NCI-H460 (cell line): ENCODE measurements at places on chromosomes 2 and 18.

DNA sequence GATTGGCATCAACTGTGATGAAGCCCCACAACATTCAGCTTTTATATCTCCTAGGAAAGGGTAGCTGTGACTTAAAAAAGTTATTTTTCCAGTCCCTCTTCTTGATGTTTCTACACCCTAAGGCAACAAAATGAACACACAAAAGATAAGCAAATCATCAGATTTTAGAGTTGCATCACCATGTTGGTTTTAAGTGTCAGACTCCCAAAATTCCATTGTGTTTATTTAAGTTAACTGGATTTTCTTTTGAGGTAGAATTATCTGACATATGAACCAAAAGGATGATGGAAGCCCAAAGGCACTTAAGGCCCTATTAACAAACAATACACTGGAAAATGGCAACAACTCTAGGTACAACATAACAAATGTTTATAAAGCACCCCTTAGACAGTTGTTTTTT lies 261.7 kb upstream of the SLC39A10 start:
- DNase-seq = no peak

- DNase-seq = no peak
Measured at GRCh38 chr18:73007195-73007914, 139.6 kb upstream of the NETO1 start.

DNA sequence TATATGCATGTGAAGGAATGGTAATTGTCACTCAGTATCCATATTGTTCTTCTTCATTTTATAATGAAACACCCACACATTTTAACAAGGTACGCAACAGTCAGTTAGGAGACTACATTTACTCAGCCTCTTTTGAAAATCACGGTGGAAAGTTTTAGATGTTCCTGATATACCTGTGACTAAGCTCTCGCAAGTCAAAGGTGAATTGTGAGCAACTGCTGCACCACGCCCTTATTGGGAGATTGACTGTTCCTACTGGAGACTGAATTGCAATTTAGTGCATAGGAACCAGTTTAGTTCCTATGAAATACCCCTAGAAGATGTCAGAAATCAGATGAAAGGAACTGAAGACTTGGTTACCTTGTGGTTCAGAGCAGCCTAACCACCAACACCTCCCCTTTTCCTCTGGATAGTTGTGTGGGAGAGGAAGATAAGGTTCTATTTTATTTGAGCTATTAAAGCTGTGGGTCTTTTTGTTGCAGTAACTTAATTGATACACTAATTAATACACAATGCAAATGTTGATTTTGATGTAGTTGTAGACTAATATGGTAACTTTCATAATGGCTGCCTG lies 1280.5 kb upstream of the CDH2 start:
- no peak for DNase-seq

DNA sequence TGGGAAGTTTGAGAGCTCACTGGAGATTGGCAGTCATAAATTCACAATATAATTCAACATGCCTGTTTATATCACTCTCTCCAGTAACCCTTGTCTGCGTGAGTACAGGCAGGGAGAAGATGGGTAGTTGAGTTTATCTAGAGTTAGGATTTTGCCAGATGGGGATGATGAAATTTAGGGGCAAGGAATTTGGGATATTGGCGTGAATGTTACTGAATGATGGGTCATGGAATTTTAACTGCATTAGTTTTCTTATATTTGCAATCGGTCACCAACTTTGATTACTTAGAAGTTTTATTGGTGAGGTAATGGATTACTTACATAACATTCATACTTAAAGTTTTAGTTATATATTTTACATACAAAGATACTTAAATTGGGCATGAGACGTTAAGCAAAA lies 35.1 kb downstream of the SANBR start:
- no peak for DNase-seq

GRCh38 chr2:230868947-230869913 lies 4.5 kb downstream of the ITM2C start:
- no peak for DNase-seq

GRCh38 chr2:33583194-33583938 lies 15.7 kb downstream of the FAM98A start:
- peak; percentile 28 for DNase-seq

GRCh38 chr2:23296691-23297090 lies 88.3 kb upstream of the KLHL29 start:
- DNase-seq = no peak

- DNase-seq = peak; percentile 68
Measured at GRCh38 chr18:31241900-31242409, 76.0 kb upstream of the DSG1 start.

DNA sequence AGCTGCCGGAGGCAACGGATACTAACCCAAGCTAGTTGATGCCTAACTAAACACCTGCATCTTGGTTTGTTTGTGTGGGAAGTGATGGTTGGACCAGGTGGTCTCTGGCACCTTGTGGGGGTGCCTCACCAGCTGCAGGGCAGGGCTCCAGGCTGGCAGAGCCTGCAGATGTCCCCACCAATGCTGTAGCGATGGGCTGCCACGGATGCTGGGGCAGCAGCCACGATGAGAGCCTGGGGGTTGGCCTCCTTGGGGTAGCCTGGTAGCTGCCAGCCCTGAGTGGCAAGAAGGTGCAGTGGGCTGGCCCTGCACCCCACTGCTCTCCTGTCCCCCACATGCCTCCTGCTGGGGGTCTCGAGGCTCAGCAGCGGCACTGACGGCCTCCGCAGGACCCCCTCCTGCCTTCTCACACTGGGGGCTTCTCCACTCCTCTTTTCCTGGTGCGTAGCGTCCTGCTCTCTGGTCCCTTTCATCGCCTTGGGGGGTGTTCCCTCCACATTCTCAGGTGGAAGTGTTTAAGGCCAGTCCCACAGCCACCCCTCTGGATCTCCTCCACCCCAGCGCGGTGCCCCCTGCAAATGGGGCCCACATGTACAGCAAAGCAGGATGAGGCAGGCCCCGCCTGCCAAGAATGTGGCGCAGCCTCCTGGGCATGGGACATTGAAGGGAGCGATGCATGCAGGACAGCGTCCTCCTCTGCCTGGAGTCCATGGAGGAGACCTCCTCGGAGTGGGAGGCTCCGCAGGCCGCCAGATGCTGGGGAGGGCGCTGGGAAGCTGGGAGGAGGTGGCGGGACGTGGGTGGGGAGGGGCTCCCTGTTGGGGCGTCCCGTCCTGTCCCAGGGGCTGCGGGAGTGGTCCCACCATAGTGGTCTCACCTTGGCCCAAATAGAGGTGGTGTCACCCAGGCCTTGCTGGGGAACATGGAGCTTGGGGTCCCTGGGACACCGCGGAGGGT lies 173.1 kb downstream of the ASB1 start:
- DNase-seq = no peak

DNA sequence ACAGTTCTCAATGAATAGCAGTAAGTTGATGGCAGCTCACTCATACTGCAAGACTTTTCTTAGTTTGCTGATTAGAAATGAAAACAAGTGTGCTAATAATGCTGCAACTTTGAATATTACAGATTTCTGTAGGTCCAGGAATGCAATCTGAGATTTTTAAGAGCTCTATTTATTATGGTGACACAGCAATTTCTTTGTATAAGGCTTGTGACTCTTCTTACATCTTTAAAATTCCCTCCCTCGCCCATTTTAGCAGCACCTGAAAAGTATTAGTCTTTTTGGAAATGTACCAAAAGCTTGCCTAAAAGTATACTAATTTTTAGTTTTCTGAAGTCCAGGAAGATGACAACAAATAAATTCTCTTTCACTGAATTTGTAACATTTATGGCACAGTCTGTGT lies 4.4 kb upstream of the HTR2B start:
- no peak for DNase-seq

- no peak for DNase-seq
Measured at GRCh38 chr2:35973737-35974132, 381.8 kb upstream of the CRIM1 start.

GRCh38 chr2:171550613-171551012 lies 28.3 kb downstream of the CYBRD1 start:
- no peak for DNase-seq

- DNase-seq = no peak
Measured at GRCh38 chr2:182817558-182817957, 48.9 kb downstream of the FRZB start.

DNA sequence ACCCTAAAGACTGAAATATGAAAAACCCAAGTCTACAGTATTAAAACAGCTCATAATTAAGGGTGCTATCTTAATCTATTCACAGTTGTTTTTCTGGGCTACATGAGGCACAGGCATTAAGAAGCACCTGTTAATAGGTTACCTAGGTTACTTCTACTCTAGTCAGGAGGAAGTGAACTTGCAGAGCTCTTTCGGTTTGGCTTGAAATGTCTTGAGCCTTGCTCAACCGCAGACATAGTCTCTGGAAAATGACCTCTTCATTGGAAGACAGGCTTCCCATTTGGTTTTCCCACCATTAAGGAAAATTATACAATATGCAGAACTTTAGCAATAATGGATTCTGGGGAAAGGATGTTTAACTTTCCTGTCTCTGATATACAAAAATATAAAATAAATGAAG lies 142.3 kb upstream of the KCNJ3 start:
- no peak for DNase-seq
